ENCODE measurements at places on chromosomes 7 and 10.
A peak's percentile ranks its signal among the peaks of the same experiment; 100 is the strongest.

DNA sequence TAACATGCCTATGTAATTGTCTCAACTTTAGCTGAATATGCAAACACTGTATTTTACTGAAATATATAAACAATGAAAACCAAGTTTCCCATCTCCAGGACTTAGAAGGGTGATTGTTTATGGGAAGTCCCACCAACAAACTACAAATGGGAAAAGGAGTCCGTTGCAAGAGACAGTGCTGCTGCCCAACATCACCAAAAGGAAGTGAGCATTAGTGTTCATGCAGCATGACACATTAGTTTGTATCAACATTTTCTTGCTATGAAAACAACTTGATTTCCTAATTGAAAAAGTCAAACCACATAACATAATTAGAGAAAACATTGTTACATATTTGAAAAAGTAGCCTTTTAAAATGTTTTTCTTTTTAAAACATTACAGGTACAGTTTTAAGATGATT lies 138.5 kb downstream of the ZNF438 start:
- DNase-seq = no peak

GRCh38 chr7:47681249-47681810 lies 99.4 kb upstream of the TNS3 start:
- DNase-seq = peak; percentile 41

GRCh38 chr7:131000873-131001272 lies 266.9 kb upstream of the KLF14 start:
- DNase-seq = peak; percentile 41

GRCh38 chr10:12966067-12966466 lies 35.4 kb downstream of the CCDC3 start:
- no peak for DNase-seq

- DNase-seq = no peak
These were observed 72.4 kb downstream of the AGMO start for GRCh38 chr7:15489383-15489782.

DNA sequence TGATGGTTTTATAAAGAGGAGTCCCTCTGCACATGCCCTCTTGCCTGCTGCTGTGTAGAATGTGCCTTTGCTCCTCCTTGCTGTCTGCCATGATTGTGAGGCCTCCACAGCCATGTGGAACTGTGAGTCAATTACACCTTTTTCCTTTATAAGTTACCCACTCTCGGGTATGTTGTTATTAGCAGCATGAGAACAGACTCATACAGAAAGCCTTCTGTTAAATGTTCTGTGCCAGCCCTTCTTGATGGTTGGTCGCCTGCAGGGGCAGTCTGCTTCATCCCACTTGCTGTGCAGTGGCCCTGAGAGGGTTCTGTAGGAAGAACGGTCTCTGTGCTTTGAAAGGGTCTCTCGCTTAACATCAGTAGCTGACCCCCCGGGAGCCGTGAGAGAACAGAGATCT lies 248.9 kb upstream of the IGFBP3 start:
- DNase-seq = no peak
